ENCODE measurements at places on chromosomes 16 and 17.

DNA sequence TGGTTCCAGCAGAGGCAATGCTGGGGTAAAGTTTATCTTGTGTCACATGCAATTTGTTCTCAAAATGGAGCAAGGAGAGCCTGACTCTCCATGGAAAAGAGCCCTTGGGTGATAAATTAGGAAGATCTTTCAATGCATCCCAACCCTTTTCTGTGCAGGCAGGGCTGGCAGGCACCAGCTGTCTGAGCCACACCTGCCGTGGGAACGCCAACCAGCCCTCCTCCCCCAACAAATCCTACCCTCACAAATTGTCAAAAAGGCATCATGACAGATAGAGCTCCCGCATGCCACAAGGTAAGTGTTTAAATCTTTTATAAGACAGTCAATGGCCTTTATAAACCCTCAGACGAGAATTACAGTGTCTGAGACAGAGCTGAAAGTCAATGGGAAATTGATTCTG lies 418.5 kb upstream of the CDH5 start:
- no peak for DNase-seq

- DNase-seq, result no peak
These were observed 22.3 kb downstream of the GJC1 start for GRCh38 chr17:44807817-44808155.

- DNase-seq, result no peak
These were observed 8.6 kb upstream of the CENPV start for GRCh38 chr17:16361874-16362273.

DNA sequence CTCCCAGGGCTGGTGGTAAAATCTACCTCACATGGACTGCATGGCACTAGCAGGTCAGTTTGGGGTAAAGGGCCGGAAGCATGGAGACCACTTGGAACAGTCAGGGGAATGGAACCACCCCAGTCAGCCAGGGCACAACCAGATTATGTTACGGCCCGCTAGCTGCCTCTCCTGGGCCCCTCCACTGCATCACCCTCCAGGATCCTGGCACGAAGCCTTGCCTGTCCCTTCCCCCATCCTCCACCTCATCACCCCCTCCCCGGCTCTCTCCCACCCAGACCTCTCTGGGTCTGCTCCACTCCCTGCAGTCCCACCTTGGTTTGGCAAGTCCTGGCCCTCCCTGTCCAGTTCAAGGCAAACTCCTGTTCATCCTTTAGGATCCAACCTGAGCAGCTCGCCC lies 91.7 kb downstream of the CLEC16A start:
- DNase-seq, result no peak

- DNase-seq, result no peak
These were observed 25.2 kb upstream of the ERN1 start for GRCh38 chr17:64155129-64155528.
